Right ventricle myocardium superior (tissue), 1 donor: ENCODE measurements at places on chromosomes 4 and X.
A peak's percentile ranks its signal among the peaks of the same experiment; 100 is the strongest.

- DNase-seq = no peak
Observed at GRCh38 chr4:67468830-67469229, 76.5 kb downstream of the CENPC start.

- DNase-seq = no peak
Observed at GRCh38 chr4:153497988-153498967, 32.1 kb downstream of the TMEM131L start.

DNA sequence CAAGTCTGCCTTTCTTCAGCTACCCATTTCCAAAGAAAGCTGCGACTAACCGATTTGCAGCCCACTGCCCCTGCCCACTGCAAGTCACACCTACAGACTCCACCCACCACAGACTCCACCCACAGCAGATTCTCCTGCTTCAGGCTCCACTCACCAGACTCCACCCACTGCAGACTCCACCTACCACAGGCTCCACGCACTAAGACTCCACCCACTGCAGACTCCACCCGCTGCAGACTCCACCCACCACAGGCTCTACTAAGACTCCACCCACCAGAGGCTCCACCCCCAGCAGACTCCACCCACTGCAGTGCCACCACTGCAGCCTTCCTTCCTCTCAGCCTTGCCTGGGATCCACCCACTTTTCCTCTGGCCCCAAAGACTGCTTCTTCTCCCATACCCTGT, 41.3 kb downstream of the ABLIM2 start:
- DNase-seq = peak; percentile 57

DNA sequence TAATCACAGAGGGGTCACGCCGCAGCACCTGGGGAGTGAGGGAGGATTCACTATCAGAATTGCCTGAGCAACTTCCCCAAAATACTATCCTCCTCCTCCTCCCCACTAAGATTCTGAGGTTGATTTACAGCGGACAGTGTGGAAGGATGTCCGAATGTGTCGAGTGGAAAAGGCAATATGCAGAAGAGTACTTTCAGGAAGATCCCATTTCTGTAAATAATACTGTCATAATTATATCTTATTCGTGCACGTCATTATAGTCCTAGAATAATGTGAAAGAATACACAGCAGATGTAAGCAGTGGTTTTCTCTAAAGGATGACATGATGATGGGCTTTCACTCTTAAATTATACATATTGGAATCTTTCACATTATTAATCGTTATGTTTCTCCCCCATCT, 149.8 kb upstream of the NOCT start:
- no peak for DNase-seq

- DNase-seq = peak; percentile 50
Observed at GRCh38 chr4:26787461-26788340, 72.9 kb upstream of the STIM2 start.

DNA sequence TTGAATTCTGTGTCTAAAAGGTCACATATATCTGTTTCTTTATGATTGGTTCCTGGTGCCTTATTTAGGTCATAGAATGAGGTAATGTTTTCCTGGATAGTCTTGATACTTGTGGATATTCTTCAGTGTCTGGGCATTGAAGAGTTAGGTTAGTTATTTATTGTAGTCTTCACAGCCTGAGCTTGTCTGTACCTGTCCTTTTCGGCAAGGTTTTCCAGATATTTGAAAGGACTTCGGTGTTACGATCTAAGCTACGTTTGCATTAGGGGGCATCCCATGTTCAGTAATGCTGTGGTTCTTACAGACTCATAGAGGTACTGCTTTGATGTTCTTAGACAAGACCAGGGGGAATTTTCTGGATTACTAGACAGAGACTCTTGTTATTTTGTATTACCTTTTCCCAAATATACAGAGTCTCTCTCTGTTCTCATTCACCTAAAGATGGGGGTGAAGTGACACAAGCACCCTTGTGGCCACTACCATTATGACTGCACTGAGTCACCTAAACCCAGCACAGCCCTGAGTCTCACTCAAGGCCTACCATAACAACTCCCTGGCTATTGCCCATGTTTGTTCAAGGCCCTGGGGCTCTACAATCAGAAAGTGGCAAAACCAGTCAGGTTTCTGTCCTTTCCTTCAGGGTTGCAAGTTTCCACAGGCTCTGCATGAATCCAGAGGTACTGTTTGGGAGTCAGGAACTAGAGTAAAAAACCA, 30.1 kb upstream of the CYSLTR1 start:
- no peak for DNase-seq

GRCh38 chrX:40174854-40175510, 77.2 kb upstream of the BCOR start:
- DNase-seq = peak; percentile 67

DNA sequence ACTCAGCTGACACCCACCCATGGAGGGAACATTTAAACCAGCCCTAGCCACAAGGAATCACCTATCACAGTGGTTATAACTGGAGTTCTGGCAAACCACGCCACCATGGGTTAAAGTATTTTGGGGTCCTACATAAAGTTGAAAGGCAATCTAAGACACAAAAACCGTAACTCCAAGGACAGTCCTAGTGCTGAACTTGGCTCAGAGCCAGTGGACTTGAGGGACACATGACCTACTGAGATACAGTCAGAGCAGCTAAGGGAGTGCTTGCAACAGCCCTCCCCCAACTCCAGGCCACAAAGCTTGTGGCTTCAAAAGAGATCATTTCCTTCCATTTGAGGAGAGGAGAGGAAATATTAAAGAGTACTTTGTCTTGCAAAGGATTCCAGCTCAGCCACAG, 300.5 kb downstream of the FGF13 start:
- DNase-seq = no peak

DNA sequence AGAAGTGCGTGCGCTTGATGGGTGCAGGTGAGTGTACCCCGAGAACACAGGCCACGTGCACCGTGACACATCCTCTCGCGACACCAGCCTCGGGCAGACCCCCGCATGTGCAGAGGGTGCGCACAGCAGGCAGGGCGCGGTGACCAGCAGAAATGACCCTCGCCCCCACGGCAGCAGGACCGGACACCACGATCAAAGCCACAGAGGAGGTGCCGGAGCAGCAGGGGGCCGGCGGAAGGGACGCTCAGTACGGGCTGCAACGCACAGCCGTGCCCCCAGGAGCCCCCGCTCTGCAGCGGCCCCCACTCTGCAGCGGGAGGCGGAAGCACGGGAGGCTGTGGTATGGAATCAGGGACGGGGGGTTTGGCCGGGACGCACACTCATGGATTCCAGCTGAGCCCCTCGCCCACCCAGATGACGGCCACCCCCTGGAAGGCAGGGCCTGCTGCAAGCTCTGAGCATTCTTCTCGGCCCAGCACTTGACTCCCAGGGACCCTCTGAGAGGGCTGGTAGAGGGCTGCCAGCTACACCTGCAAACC, 17.1 kb downstream of the PPP2R3B start:
- DNase-seq = peak; percentile 40

GRCh38 chr4:134636338-134637051, 434.9 kb upstream of the PABPC4L start:
- no peak for DNase-seq

GRCh38 chr4:155566354-155566753, 100.3 kb upstream of the GUCY1A1 start:
- no peak for DNase-seq

DNA sequence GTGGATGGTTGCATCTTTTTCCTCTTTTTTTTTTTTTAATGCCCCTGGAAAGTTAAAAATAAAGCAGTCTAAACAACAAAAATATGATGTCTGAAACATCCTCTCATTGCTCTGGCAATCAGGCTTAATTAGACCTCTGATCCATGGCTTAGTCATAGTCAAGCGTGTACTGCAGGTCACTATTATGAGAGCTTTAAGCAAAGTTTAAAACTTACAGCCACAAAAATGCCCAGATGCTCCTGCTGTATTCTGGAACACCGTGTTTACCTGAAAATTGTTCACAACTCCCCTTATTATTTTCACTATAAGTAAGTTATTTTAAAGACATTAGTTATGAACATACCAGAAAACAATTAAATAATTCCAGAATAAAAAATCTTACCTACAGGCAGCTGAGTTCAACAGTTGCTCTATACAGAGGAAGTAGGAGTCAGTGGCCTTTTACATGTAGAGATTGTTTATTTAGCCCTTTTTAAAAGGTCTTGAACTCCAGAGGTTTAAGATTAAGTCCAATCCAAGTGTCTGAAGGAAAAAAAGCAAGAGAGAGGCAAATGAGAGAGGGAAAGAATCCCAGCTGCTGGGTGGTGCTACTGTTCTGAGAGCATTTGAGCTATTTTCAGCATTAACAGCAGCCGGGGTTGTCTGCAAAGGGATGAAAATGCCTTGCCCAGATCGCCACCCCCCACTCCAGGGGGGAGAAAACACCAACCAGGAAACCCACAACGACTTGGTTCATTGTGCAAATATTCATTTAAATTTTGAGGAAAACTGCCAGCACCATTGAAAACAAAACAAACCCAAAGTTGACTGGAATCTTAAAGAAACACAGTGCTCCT, 36.9 kb downstream of the SORBS2 start:
- DNase-seq = no peak

DNA sequence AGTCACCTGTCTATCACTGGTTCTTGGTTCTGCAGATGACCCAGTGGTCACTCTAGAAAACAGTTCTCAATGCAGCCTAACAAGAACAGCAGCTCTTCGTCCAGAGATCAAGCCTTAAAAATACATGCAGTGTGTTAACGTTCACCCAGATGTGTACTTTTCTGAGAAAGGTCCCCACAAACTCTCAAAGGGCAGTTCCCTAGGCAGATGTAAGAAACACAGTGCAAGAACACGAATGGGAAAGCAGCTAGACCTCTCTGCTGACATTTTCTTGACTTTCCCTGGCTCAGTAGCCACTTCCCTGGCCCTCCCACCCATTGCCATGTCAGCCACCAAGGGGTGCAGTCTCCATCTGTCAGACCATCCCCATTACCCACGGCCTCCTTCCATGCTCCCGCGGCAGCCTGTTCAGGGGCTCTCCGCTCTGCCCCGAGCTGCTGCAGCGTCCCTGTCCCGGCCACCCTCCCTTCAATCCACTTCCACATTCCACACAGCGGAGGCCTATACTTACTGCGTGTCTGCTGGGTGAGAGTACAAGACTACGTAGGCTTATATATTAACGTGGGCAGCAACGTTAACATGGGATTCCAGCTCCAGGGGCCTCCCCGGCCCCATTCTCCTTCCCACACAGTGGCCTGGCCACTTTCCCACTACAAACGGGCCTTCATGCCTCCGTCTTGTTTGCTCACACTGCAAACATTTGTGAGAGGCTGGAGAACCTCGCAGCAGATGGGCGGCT, 34.3 kb downstream of the IRF2 start:
- DNase-seq = no peak

DNA sequence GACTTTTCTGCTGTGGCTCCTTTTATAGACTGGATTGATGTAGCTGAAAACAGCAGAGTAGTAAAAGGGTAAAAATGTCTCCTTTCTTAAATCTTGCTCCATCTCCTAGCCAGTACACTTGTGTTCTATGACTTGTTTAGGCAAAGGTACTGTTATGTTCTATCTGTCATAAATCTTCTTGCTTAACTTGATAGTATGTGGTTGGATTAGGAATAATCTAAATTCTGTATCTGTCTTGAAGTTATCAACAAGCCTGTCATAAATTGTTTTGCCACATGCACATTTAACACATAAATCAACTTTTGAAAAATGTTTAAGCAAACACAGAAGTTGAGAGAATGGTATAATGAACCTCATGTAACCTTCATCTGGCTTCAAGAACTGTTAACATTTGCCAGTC, 157.0 kb downstream of the FRAS1 start:
- DNase-seq = no peak

DNA sequence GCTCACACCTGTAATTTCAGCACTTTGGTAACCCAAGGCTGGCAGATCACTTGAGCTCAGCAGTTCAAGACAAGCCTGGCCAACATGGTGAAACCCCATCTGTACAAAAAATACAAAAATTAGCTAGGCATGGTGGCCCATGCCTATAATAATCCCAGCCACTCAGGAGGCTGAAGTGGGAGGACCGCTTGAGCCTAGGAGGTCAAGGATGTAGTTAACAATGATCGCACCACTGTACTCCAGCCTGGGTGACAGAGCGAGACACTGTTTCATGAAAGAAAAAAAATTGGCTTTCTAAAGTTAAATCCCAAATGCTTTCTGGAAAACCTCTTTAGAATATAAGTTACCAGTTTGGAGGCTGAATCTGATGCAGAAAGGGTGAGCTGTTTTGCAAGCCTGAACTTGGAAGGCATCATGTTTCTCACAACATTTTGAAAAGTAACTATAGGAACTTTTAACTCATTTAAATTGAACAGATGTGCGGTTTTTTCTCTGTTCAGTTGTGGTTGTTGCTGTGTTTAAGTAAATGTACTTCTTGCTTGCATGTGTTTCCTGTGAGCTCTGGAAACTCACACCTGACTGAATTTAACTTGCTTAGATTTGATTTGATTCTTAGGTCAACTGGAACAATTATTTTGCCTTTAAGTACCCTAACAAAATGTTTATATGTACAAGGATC, 39.8 kb upstream of the TMEM131L start:
- DNase-seq = no peak

DNA sequence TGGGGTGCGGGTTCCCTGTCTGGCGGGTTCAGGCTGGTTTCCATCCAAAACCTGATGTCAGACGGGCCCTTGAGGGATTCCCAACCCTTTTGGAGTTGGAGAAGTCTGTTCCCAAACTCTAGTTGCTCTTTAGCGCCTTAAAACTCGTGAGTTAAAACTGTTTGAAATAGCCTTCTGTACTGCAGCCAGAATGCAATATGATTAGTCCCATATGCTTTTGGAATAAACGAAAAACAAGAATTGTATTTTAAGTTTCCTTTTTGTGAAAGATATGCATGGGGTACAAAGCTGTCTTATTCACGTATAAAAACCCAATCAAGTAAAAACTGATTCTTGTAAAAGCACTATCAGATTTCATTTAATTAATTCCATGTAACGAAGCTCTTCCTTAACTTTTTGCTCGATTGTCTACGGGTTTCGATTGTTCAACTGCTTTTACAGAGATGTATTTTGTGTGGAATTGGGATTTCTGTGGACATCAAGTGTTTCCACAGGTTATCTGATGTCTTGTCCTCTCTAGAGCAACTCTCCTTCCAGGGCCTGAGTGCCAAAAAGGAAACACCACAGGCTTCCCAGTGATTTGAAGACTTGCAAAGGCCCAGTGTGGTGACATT, 49.5 kb downstream of the CLDN34 start:
- no peak for DNase-seq

DNA sequence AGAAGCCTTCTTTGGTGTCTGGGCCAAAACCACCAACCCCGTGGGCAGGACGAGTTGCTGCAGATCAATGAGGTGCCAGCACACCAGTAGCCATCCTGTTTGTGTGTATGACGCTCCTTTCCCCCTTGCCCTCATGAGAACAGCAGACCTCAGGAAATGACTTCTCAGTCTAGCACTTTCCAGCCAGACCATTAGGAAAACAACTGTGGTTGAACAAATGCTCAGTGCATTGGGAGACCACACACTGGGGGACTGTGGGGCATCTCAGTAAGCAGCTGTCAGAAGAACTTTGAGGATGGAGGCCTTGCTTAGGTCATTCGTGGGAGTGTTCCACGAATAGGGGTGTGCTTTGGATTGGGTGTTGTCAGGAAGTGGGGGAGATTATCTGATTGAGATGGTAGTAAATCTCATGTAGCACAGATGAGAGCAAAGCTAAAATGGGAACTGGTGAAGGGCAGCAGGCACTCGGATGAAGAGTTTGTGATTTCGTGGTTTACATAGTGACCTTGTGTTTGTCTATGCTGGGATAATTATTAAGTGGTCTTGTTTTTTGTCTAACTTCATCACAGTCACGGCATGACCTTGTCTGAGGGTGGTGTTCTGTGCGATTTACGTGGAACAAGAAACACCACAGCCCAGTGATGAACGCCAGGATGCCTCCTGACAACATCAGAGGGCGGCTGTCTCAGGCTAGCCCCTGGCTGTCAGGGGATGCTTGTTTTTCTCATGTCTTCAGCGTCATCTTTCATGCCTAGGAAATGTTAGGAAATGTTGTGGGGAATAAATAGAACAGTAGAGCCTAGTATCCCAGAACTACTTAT, 70.1 kb downstream of the USP46 start:
- no peak for DNase-seq
